ENCODE measurements at places on chromosomes 5 and 9. TPM values are rescaled to one million over a fixed set of nuclear protein-coding genes. Genes with fewer than 3 reads are reported as not detected.

Gene SNAPC3
- total RNA-seq = 18.3 TPM

Gene LHX6
- total RNA-seq = 0.83 TPM

Gene SARDH
- 0.39 TPM for total RNA-seq

DNA sequence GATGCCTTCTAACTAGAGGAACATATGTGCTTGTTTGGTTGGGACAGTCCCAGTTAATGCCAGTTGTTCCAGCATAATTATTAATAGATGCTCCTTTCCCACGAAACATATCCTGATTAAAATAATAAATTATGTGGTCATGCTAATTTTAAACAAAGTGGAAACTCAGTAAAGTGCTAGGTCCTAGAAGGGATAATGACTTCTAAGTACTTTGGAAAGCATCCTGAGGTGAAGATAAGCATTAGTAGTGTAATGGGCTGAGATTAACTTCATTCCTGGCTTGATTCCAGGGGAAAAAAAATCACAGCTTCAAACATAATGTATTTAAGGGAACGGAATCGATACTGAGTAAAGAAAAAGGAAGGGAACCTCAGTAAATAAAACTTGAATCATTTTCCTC is 213.7 kb upstream of the SNX2 start:
- no peak overlapping the region for H3K4me3 ChIP-seq
- no peaks in the 10 kb centered on the region for H3K36me3 ChIP-seq
- no peaks in the 10 kb centered on the region for H3K4me1 ChIP-seq
- no peak overlapping the region for H3K27ac ChIP-seq

DNA sequence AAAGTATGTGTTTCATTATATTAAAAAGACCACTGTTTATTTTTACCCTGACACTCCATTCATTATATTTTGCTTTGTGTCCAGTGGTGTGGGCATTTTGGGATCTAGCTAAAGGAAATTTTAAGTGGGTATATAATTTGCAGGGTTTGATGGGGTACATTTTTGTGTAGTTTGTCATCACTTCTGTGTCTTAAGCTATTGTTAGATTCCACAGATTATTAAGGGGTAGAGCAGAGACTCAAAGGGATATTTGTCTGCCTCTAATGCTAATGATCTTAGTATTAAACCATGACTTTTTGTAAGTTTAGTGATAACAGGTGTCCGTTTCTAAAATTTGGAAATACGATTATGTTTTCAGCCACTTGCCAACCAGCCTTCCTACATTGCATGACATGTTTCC is 731.6 kb downstream of the BRINP1 start:
- H3K4me3 ChIP-seq = no peak overlapping the region
- no peaks in the 10 kb centered on the region for H3K4me1 ChIP-seq
- no peaks in the 10 kb centered on the region for H3K36me3 ChIP-seq
- no peak for DNase-seq
- no peak overlapping the region for H3K27ac ChIP-seq
- H3K27me3 ChIP-seq = no peaks in the 10 kb centered on the region

DNA sequence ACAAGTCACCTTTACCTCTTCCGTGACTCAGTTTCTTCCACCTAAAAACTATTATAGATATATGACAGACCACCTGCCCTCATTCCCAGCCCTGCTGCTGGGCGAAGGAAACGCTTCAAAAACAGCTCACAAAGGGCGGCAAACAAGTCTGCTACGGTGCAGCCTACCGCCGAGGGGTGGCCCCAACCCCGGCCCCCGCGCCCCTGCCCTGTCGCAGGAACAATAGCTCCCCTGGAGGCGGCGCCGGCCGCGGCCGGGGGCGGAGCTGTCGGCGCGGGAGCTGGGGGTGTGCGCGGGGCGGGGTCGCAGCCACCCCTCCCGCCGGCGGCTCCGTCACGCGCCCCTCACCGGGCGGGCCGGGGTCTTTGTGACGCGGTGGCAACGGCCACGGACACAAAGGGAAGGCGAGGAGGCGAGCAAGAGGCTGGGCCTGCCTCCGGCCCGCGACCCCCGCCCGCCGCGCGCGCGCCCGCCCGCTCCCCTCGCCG is at the start of gene TMEFF1:
TSS of gene TMEFF1 (plus strand) at position 362 of the 488 bp plus-strand sequence. CDS start 396 bp downstream, outside the sequence.
- DNase-seq = no peak
- H3K36me3 ChIP-seq = no peaks in the 10 kb centered on the region
- peaks cover 13% of the 10 kb centered on the region for H3K4me1 ChIP-seq
- no peak within 1 kb of the TSS for H3K27ac ChIP-seq
- peak within 1 kb of the TSS; percentile 79 for H3K4me3 ChIP-seq

DNA sequence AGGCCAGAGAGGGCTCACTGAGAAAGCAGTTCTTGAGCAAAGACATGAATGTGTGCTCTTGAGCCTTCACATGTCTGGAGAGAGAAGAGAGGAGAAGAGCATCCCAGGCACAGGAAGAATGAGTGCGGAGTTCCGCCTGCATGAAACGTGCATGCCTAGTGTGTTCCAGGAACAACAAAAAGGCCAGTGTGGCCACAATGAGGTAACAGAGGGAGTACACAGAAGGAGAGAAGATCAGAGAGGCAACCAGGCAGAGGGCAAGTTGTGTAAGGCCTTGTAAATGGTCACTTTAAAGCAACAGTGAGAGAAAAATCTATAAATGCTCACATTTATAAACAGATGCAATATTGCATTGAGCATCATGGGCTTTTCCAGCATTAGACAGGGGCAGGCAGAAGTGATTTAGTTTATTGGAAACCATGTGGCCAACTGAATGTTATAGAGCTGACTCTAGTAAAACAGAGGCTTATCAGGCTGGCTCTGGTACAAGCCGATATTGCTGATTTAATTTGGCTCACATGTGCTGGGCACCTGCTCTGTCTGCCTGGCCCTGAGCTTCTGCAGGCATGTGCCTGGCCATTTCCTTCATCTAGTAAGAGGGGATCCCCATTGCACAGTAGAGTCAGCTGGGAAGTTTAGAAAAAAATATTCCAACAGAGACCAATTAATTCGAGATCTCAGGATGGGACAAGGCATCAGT is 185.3 kb downstream of the SAXO1 start:
- H3K4me1 ChIP-seq = no peaks in the 10 kb centered on the region
- H3K27ac ChIP-seq = no peak overlapping the region
- H3K4me3 ChIP-seq = no peak overlapping the region
- H3K27me3 ChIP-seq = no peaks in the 10 kb centered on the region
- no peaks in the 10 kb centered on the region for H3K36me3 ChIP-seq

DNA sequence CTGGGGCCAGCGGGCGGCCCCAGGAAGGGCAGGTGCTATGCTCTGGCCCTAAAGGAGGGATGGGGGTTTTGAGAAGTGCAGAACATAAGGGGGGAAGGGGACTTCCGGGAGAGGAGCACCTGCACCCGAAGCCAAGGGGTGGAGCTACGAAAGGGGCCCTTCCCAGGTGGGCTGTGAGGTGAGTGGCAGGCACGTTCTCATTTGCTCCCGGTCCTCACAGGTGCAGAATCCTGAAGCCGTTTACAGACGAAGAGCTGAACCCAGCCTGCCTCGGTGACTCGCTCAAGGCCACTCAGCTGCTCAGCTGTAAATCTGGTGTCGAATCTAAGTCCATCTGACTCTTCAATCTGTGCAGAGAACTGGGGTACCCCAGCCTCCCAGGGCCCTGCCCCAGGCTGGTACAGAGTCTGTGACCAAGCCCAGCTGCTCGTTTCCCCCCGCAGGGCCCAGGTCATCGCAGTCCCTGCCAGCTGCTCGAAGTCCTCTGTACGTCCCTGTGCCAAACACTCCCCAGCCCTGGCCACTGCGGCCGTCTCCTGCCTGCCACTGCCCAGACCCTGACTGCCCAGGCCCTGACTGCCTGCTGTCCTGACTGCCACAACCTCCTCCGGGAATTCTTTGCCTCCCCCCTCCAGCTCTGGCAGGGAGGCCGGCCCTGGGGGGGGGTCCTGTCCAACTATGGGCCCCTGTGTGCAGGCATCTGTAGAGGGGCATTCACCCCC is 53.8 kb upstream of the RXRA start:
- no peak overlapping the region for H3K4me3 ChIP-seq
- H3K4me1 ChIP-seq = peaks cover 6% of the 10 kb centered on the region
- H3K36me3 ChIP-seq = no peaks in the 10 kb centered on the region
- no peaks in the 10 kb centered on the region for H3K27me3 ChIP-seq

- H3K4me3 ChIP-seq = peak within 1 kb of the TSS; percentile 85
- no peaks in the 10 kb centered on the region for H3K27me3 ChIP-seq
- no peaks in the 10 kb centered on the region for H3K36me3 ChIP-seq
- DNase-seq = peak; percentile 46
- H3K4me1 ChIP-seq = peaks cover 10% of the 10 kb centered on the region
Observed at GRCh38 chr9:69173891-69174615, at the start of gene TJP2. Gene TJP2, plus strand, starts transcription at chr9:69174277. Its CDS starts 96 bp downstream, at chr9:69174373.

DNA sequence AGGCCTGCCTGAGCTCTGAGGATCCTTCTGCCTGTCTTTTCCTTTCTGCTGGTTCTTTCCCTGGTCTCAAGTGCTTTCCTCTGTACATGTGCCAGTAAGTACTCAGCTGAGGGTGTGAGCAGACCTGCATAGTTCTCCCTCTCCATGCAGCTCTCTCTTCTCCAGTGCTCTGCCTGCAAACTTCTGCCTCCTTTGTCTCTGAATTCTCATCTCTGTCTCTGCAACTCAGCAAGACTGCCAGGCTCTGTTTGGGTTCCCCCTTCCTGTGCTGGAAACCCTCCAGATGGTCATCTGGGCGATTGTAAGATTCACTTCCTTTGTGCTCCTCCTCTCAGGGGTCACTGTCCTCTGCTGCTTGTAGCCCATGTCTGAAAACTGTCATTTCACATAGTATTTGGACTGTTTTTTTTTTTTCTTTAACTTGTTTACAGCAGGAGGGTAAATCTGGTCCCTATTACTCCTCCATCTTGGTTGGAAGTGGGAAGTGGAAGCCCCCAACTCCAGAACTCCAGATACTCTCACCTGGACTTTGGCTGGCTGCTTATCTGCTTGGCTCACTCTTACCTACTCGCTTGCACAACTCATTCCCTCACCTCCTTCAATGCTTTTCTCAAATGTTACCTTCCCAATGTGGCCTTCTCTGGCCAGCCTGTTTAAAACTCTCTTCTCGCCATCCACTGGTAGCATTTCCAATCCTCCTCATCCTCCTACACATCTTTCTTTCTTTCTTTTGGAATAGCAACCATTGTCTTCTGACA is 175.3 kb upstream of the TBC1D2 start:
- no peaks in the 10 kb centered on the region for H3K4me1 ChIP-seq
- no peaks in the 10 kb centered on the region for H3K27me3 ChIP-seq
- H3K36me3 ChIP-seq = no peaks in the 10 kb centered on the region
- no peak overlapping the region for H3K4me3 ChIP-seq
- H3K27ac ChIP-seq = no peak overlapping the region

- no peak overlapping the region for H3K4me3 ChIP-seq
- no peak overlapping the region for H3K27ac ChIP-seq
- peaks cover 15% of the 10 kb centered on the region for H3K4me1 ChIP-seq
Observed at GRCh38 chr5:156589104-156589945, 260.8 kb upstream of the PPP1R2B start.

Data from gastrocnemius medialis (tissue), 4 donors.